GM23248 (cell line): ENCODE measurements at places on chromosomes 3 and 15.

- H3K4me3 ChIP-seq: no peak overlapping the region
- peak; percentile 81 for DNase-seq
- no peaks in the 10 kb centered on the region for H3K4me1 ChIP-seq
- no peak overlapping the region for H3K27ac ChIP-seq
- H3K36me3 ChIP-seq: peaks cover 39% of the 10 kb centered on the region
- H3K27me3 ChIP-seq: no peaks in the 10 kb centered on the region
Measured at GRCh38 chr15:63752075-63752684, 81.6 kb downstream of the HERC1 start.

DNA sequence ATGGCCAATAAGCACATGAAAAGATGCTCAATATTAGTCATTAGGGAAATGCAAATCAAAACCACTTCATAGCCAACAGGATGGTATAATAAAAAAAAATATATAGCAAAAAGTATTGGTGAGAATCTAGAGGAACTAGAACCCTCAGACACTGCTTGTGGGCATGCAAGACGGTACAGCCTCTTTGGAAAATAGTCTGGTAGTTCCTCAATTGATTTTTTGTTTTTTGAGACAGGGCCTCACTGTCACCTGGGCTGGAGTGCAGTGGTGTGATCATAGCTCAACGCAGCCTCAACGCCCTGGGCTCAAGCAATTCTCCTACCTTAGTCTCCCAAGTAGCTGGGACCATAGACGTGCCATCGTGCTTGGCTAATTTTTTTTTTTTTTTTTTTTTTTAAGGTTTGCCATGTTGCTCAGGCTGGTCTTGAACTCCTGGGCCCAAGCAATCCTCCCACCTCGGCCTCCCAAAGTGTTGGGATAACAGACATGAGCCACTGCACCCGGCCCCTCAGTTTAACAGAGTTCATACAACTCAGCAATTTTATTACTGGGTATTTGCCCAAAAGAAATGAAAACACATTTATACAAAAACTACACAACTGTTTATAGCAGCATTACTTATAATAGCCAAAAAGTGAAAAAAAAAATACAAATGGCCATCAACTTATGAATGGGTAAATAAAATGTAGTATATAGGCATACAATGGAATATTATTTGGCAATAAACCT, 5.1 kb downstream of the PRC1 start:
- H3K4me1 ChIP-seq: no peaks in the 10 kb centered on the region
- no peak overlapping the region for H3K27ac ChIP-seq
- no peak for DNase-seq
- no peaks in the 10 kb centered on the region for H3K27me3 ChIP-seq
- H3K4me3 ChIP-seq: no peak overlapping the region

DNA sequence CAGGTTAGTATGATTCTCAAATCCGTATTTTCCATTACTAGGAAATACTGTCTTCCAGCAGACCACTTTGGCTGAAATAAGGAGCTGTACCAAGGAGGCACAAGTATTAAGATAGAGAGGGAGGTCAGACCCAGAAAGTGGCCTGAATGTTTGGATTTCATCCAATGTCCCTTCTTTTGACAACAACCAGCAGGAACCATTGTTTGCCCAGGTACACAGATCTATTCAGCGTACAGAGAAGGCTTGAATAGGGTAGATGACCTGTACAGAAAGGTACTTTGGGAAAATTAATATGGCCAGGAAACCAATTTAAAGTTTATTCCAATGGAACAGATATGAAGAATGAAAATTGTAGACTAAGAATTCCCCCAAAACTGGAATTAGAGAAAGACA, 12.6 kb downstream of the MTHFS start:
- H3K27ac ChIP-seq: no peak overlapping the region
- H3K27me3 ChIP-seq: no peaks in the 10 kb centered on the region
- H3K4me1 ChIP-seq: 0 out of 2 replicates have a peak, but pooled peaks cover 5% of the 10 kb centered on the region
- no peak overlapping the region for H3K4me3 ChIP-seq

- H3K36me3 ChIP-seq: no peaks in the 10 kb centered on the region
- no peak overlapping the region for H3K27ac ChIP-seq
- H3K27me3 ChIP-seq: no peaks in the 10 kb centered on the region
- H3K4me3 ChIP-seq: no peak overlapping the region
Measured at GRCh38 chr3:115651599-115651998, 28.3 kb downstream of the GAP43 start.

GRCh38 chr3:160720123-160720746, 35.8 kb upstream of the PPM1L start:
- H3K27ac ChIP-seq: no peak overlapping the region
- no peaks in the 10 kb centered on the region; the same call in 1 of the 2 replicates for H3K27me3 ChIP-seq
- H3K4me1 ChIP-seq: no peaks in the 10 kb centered on the region
- H3K4me3 ChIP-seq: no peak overlapping the region

GRCh38 chr3:128367221-128367620, 99.5 kb downstream of the DNAJB8 start:
- no peak overlapping the region for H3K27ac ChIP-seq
- no peaks in the 10 kb centered on the region for H3K27me3 ChIP-seq
- H3K4me1 ChIP-seq: peaks cover 6% of the 10 kb centered on the region; the same call in 1 of the 2 replicates
- H3K36me3 ChIP-seq: no peaks in the 10 kb centered on the region
- no peak overlapping the region for H3K4me3 ChIP-seq

- no peaks in the 10 kb centered on the region for H3K36me3 ChIP-seq
- H3K4me1 ChIP-seq: peaks cover 40% of the 10 kb centered on the region
- H3K27me3 ChIP-seq: no peaks in the 10 kb centered on the region
Measured at GRCh38 chr3:51343918-51344687, 41.0 kb upstream of the MANF start.

- DNase-seq: no peak
- H3K4me1 ChIP-seq: peaks cover 39% of the 10 kb centered on the region
- no peak overlapping the region for H3K4me3 ChIP-seq
- no peaks in the 10 kb centered on the region for H3K27me3 ChIP-seq
- no peaks in the 10 kb centered on the region for H3K36me3 ChIP-seq
Measured at GRCh38 chr3:149626671-149627070, 31.2 kb downstream of the WWTR1 start.

GRCh38 chr15:90463381-90463780, 66.3 kb upstream of the CRTC3 start:
- DNase-seq: peak; percentile 94
- no peak overlapping the region for H3K4me3 ChIP-seq
- peaks cover 34% of the 10 kb centered on the region for H3K4me1 ChIP-seq
- H3K27ac ChIP-seq: peak overlapping the region; percentile 73
- no peaks in the 10 kb centered on the region for H3K27me3 ChIP-seq
- peaks cover 46% of the 10 kb centered on the region for H3K36me3 ChIP-seq

- H3K27me3 ChIP-seq: no peaks in the 10 kb centered on the region
- no peak overlapping the region for H3K27ac ChIP-seq
- no peaks in the 10 kb centered on the region for H3K36me3 ChIP-seq
Measured at GRCh38 chr3:117531078-117531767, 821.6 kb downstream of the TUSC7 start.

- H3K27ac ChIP-seq: no peak overlapping the region
- no peaks in the 10 kb centered on the region for H3K36me3 ChIP-seq
- H3K27me3 ChIP-seq: no peaks in the 10 kb centered on the region
Measured at GRCh38 chr3:33144433-33144832, 30.6 kb downstream of the CRTAP start.

DNA sequence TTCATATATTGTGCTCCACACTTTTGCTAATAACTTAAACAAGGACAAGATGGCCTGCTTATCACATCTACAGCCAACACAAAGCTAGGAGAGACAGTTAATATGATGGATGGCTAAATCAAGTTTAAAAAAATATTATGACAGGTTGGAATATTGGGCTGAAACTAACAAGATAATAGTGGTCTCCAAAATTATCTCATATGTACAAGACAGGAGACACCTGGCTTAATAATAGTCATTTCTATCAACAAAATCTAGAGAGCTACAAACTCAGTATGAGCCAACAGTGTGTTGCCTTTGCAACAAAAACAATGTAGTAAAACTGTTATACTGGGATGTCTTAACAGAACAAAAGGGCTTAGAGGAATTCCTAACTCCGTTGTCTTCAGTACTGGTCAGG, 317.1 kb upstream of the COL8A1 start:
- H3K27me3 ChIP-seq: no peaks in the 10 kb centered on the region
- H3K4me1 ChIP-seq: peaks cover 35% of the 10 kb centered on the region
- H3K27ac ChIP-seq: no peak overlapping the region
- H3K36me3 ChIP-seq: no peaks in the 10 kb centered on the region

GRCh38 chr15:61680260-61681037, 379.8 kb downstream of the VPS13C start:
- DNase-seq: no peak
- H3K36me3 ChIP-seq: no peaks in the 10 kb centered on the region
- no peak overlapping the region for H3K27ac ChIP-seq
- 0 out of 2 replicates have a peak, but pooled peaks cover 8% of the 10 kb centered on the region for H3K27me3 ChIP-seq
- no peaks in the 10 kb centered on the region for H3K4me1 ChIP-seq

GRCh38 chr15:45184562-45185041, 3.2 kb downstream of the SHF start:
- H3K27ac ChIP-seq: no peak overlapping the region
- H3K4me3 ChIP-seq: no peak overlapping the region
- DNase-seq: no peak
- H3K4me1 ChIP-seq: no peaks in the 10 kb centered on the region; the same call in none of the 2 replicates
- no peaks in the 10 kb centered on the region for H3K36me3 ChIP-seq

DNA sequence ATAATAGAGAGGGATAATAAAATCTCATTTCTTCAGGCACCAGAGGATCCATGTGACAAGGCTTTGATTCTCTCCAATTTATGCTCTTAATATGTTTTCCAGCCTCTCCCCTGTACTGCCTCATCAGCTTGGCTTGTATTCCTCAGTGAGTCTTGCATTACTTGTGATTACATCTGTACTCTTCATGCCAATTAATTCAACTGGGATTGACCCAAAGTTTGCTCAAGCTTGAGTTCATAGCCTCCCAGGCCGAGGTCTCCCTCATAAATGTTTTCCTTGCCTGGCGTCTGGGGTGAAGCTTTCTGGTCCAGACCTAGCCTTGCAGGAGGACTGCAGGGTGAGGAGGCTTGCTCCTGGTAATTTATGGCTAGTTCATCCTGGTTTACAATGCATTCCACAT, 146.9 kb downstream of the CHST2 start:
- peak; percentile 55 for DNase-seq
- no peaks in the 10 kb centered on the region for H3K4me1 ChIP-seq

GRCh38 chr15:47340571-47340920, 376.8 kb upstream of the SEMA6D start:
- H3K27ac ChIP-seq: no peak overlapping the region
- no peak overlapping the region for H3K4me3 ChIP-seq
- H3K4me1 ChIP-seq: no peaks in the 10 kb centered on the region

GRCh38 chr3:78255403-78255802, 1215.5 kb downstream of the ROBO2 start:
- DNase-seq: peak; percentile 83
- H3K36me3 ChIP-seq: no peaks in the 10 kb centered on the region
- H3K4me1 ChIP-seq: peaks cover 57% of the 10 kb centered on the region
- H3K27me3 ChIP-seq: no peaks in the 10 kb centered on the region
- H3K4me3 ChIP-seq: no peak overlapping the region

GRCh38 chr3:47475029-47475569, 642 bp downstream of the SCAP start:
- peak; percentile 69 for DNase-seq
- H3K36me3 ChIP-seq: no peaks in the 10 kb centered on the region
- H3K4me1 ChIP-seq: peaks cover 4% of the 10 kb centered on the region
- H3K4me3 ChIP-seq: peak overlapping the region; percentile 92
- H3K27ac ChIP-seq: peak overlapping the region; percentile 43

DNA sequence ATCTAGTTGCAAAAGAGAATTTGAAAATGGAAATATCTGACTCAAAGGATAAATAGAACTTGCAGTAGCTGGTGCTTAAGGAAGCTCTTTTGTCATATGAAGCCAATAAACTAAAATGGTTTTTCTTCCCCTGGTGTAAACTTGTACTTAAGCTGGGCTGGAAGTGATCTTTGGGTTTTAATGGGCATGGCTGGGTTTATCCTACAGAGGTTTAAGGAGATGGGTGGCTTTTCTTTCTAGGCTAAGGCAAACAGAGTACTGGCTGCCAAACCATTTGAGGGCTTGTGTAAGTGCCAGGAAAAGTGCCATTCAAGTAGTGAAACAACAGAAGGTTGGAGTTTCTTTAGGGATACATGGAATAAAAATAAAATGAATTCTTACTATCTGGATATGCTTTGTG, 12.1 kb upstream of the UTS2B start:
- no peak overlapping the region; the same call in 1 of the 2 replicates for H3K27ac ChIP-seq
- H3K4me1 ChIP-seq: peaks cover 56% of the 10 kb centered on the region
- no peaks in the 10 kb centered on the region for H3K36me3 ChIP-seq

GRCh38 chr3:32551496-32551895, 19.2 kb downstream of the DYNC1LI1 start:
- H3K36me3 ChIP-seq: no peaks in the 10 kb centered on the region
- H3K27me3 ChIP-seq: no peaks in the 10 kb centered on the region
- H3K4me3 ChIP-seq: no peak overlapping the region
- DNase-seq: no peak
- no peak overlapping the region for H3K27ac ChIP-seq

DNA sequence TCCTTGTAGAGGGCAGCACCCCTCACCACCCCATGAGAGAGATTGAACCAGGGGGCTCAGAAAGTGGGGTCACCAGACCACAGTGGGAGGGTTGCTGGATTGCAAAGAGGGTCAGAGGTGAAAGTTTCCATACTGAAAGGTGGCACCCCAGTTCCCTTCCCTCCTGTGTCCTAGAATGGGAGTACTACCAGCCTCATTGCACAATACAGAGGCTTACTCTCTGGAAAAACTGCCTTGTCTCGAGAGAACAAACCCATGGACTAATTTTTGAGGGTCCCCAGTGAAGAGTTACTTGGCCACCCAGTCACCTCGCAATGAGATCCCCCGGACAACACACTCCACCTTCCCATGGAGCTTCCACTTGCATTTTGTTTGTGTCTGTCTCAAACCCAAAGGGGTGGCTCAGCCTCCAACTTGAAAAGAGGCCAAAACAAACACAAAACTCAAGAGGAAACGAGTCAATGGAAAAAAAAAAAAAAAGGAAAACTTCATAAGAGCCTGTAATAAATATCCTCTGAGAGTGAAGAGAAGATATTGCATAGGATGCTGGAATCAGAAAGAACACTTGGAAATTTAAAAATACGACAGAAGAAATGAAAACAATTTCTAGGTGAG, 18.6 kb downstream of the MESP2 start:
- H3K27me3 ChIP-seq: no peaks in the 10 kb centered on the region
- H3K36me3 ChIP-seq: peaks cover 87% of the 10 kb centered on the region
- no peak overlapping the region for H3K4me3 ChIP-seq
- H3K4me1 ChIP-seq: 0 out of 2 replicates have a peak, but pooled peaks cover 10% of the 10 kb centered on the region
- H3K27ac ChIP-seq: peak overlapping the region; percentile 47

DNA sequence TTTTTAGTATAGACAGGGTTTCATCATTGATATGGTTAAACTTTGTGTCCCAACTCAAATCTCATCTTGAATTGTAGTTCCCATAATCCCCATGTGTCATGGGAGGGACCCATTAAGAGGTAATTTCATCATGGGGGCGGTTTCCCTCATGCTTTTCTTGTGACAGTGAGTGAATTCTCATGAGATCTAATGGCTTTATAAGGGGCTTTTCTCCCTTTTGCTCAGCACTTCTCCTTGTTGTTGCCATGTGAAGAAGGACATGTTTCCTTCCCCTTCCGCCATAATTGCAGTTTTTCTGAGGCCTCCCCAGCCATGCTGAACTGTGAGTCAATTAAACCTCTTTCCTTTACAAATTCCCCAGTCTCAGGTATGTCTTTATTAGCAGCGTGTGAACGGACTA, 20.2 kb upstream of the ZNF710 start:
- H3K4me3 ChIP-seq: no peak overlapping the region
- H3K27me3 ChIP-seq: peaks cover 30% of the 10 kb centered on the region
- H3K36me3 ChIP-seq: no peaks in the 10 kb centered on the region
- DNase-seq: no peak
- H3K4me1 ChIP-seq: no peaks in the 10 kb centered on the region
- H3K27ac ChIP-seq: no peak overlapping the region
